Stimulated activated CD4-positive, alpha-beta T cell treated with anti-CD3 and anti-CD28 coated beads, Interleukin-1b, Interleukin-23, amount 100 ng/mL, for 1 hour (primary cell): ENCODE measurements at places on chromosomes 1 and 21.

DNA sequence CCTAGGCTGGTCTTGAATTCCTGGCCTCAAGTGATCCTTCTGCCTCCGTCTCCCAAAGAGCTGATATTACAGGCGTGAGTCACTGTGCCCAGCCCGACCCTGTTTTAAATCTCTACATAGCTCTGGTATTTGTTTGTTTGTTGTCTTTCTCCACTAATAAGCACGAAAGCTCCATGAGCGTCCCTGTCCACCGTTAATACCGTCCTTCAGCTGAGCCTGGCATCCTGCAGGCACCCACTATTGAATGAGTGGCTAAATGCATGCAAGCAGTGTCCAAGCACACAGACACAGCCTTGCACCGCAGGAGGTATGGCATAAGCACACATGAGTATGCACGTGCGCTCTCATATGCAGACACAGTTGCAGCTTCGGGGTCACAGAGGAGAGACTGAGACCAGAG lies 4.5 kb upstream of the COL16A1 start:
- DNase-seq, result no peak

- no peak for DNase-seq
These were observed 89.2 kb downstream of the SLC35F3 start for GRCh38 chr1:233993651-233994050.

DNA sequence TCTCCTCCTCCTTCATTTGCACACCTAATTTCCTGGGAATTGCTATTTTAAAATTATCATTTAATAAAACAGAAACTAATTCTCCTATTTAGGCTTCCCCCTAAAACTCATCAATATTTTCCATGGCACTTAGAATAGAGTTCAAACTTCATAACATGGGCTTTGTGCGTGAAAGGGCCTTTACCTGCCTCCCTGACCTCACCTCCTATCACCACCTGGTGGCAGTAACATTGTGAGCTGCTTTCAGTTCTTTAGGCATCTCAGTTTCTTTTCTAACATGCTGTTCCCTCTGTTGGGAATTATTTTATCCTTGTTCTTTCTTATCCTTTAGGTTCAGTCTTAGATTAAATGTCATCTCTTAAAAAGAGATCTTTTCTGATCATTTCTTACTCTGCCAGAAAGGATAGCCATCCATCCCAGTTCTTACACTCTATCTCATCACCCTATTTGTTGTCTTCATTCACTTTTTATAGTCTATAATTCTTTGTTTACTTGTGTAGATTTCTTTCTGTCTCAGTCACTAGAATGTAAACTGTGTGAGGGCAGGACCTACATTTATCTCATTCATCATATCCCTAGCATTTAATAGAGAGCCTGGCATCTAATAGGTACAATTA lies 133.8 kb upstream of the KIAA1614 start:
- DNase-seq, result no peak

- no peak for DNase-seq
These were observed 7.0 kb upstream of the SLC26A9 start for GRCh38 chr1:205950280-205950679.

DNA sequence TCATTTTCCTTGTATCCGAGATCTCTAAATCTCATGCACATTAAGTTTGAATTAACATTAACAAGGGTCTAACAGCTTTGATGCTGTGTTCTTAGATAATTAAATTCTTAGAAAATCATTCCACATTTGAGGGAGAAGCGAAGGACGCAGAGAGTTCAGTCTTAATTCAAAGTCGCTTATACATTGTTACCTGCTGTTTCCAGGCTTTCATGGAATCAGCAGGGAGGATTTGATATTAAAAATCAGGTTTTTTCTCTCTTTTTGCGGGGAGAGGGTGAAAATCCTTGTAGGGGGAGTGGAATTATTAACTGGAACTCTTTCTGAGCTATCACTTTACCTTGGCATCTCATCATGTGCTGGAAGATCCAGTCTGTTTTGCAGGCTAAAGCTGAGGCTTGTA lies 27.7 kb upstream of the DAB1 start:
- DNase-seq, result no peak

GRCh38 chr1:152768847-152769533 lies 6.0 kb upstream of the LCE1F start:
- no peak for DNase-seq

- DNase-seq, result no peak
These were observed 184.8 kb upstream of the RAB4A start for GRCh38 chr1:229086091-229086490.

DNA sequence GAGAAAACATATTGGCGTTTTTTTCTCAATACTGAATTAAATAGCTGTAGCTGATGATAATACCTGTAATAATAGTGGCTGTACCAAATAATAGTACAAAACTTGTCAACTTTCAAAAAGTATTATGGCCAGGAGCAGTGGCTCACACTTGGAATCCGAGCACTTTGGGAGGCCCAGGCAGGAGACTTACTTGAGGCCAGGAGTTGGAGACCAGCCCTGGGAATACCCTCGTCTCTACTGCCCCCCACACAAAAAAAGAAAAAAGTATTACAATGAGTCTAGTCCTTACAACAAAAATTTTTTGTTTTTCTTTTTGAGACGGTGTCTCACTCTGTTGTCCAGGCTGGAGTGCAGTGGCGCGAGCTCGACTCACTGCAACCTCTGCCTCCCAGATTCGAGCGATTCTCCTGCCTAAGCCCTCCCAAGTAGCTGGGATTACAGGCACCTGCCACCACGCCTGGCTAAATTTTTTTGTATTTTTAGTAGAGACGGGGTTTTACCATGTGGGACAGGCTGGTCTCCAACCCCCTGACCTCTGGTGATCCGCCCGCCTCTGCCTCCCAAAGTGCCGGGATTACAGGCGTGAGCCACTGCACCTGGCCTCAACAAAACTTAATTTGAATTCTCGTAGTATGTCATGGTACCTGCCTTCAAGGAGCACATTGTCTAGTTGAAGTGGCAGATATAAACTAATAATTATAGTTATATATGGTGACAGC lies 1.4 kb downstream of the RBBP4 start:
- no peak for DNase-seq
